B cell (primary cell): ENCODE measurements at places on chromosomes 3 and 15.

DNA sequence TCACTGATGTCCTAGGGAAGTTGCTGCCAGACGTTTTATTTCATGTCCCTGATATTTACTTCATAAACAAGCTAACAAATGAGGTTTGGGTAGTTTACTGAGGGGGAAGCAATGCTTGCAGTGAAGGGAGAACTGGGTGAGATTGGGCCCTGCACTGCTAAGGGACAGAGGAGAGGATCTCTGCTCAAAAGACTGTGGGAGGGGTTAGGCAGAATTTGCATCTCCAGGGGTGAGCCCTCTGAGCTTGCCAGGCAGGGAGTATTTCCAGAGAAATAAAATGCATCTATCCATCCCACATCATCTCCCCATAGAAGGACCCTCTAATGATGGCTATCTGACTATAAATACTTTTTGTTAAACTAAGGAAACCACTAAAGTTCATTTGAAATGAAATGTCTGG lies 215.6 kb downstream of the CBLB start:
- DNase-seq, result no peak

- DNase-seq, result no peak
Measured at GRCh38 chr3:151130428-151130827, 45.0 kb downstream of the MED12L start.

- DNase-seq, result no peak
Measured at GRCh38 chr15:101497017-101497416, 7.5 kb upstream of the PCSK6 start.

GRCh38 chr3:120147072-120147871 lies 53.0 kb upstream of the GSK3B start:
- DNase-seq, result peak; percentile 47
